ENCODE measurements at places on chromosomes 5 and 9. TPM values are rescaled to one million over a fixed set of nuclear protein-coding genes. Genes with fewer than 3 reads are reported as not detected.

- DNase-seq = no peak
Observed at GRCh38 chr5:101174981-101175380, 271.9 kb upstream of the ST8SIA4 start.

- DNase-seq = no peak
Observed at GRCh38 chr5:119070578-119070827, 384 bp upstream of the DMXL1 start.

DNA sequence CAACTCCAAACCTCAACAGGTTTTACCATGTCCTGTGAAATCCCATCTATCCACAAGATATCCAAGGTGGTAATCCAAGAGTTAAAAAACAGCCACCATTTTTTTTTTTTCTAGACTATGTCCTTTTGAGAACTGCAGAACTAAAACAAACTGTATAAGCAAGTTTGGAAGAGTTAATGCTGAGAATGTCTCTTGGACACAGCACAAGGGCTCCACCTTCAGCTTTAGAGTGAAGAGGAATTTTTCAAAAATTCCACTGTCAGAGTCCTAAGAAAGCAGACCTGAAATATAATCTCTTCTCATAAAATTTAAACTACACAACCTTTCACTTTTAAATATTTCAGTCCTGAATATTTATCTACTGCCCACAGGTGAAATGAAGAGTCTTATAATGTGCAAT lies 167.8 kb upstream of the CCNG1 start:
- no peak for DNase-seq

DNA sequence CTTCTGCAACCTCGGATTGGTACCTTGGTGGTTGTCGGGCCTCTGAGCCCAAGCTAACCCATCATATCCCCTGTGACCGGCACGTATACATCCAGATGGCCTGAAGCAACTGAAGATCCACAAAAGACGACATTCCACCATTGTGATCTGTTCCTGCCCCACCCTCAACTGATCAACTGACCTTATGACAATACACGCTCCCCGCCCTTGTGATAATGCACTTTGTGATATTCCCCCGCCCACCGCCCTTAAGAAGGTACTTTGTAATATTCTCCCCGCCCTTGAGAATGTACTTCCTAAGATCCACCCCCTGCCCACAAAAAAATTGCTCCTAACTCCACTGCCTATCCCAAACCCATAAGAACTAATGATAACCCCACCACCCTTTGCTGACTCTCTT lies 16.5 kb upstream of the TOR1B start:
- DNase-seq = no peak

- no peak for DNase-seq
Observed at GRCh38 chr9:135671591-135672041, 8.5 kb downstream of the LCN9 start.

GRCh38 chr5:139273322-139273571 lies 20.3 kb upstream of the MATR3 start:
- no peak for DNase-seq

DNA sequence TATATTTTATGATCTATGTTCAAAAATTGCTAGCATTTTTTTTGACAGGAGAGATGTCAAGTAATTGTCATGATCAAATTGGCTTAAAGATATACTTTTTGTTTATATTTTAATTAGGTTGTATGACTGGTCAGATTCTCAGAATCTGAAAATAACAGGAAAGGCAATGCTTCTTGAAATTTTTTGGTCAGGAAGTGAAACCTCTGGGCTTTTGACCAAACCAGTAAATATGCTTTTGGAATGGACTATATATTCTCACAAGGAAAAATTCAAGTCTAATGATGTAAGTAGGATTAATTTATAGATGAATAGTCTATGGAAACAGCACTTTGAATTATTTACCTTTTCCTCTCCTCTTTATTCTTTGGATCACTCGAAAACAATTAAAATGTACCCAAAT lies 52.3 kb downstream of the SLF1 start:
- DNase-seq = no peak

Gene EPB41L4A
- total RNA-seq = 0.06 TPM

DNA sequence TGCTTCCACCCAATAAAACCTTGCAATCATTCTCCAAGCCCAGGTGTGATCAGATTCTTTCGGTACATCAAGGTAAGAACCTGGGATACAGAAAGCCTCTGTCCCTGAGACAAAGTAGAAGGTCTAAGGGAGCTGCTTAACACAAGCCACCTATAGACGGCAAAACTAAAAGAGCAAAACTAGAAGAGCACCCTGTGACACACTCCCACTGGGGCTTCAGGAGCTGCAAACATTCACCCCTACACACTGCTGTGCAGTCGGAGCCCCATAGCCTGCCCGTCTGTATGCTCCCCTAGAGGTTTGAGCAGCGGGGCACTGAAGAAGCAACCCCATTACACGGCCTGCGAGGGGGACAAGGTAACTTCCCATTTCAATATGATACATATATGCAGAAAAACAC lies 179.6 kb upstream of the CDH9 start:
- no peak for DNase-seq

DNA sequence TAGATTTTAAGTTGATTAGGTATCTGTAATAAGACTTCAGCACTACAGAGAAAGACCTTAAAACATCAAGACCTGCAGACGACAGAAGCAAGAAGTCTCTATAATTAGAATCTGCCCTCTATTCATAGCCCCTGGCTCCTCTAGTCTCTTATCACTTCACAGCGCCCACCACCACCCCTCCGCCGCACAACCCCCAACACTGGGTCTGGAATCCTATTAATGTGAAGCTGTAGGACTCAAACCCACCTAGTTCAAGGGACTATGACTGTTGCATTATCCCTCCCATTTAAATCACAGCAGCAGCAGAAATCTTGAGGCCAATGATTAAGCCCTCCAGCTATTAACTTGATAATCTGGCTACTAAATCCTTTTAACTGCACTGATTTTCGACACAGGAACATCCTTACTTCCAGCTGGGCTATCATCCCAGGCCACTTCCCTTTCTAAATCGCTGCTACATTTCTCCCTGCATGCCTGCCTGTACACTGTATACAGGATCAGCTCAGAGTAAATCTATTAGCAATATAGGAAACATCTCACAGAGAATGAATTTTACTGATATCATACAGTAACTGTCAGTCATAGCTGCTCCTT lies 159.5 kb upstream of the GRAMD2B start:
- DNase-seq = no peak

DNA sequence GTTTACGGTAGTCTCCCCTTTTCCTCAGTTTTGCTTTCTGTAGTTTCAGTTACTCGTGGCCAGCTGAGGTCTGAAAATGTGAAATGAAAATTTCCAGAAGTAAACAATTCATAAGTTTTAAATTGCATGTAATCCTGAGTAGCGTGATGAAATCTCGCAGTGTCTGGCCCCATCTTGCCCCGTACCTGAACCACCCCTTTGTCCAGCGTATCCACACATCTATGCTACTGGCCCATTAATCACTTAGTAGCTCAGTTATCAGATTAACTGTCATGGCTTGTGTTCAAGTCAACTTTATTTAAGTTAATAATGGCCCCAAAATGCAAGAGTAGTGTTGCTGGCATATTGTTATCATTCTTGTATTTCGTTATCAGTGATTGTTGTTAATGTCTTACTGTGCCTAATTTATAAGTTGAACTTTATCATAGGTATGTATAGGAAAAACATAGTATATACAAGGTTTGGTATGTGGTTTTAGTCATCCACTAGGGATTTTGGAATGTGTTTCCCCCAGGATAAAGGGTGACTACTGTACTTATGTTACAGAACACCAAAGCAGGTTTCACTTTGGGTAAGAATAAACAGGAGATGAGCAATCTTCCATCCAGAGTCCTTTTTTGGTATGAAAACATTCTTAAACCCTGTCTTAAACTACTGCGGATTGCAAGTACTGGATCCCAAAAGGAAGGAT lies 118.4 kb upstream of the KCNN2 start:
- no peak for DNase-seq

GRCh38 chr5:59873113-59873512 lies 20.4 kb downstream of the PDE4D start:
- no peak for DNase-seq

GRCh38 chr9:130912932-130913598 lies 16.5 kb upstream of the QRFP start:
- no peak for DNase-seq

- no peak for DNase-seq
Observed at GRCh38 chr5:111383288-111383970, 128.9 kb downstream of the STARD4 start.
